ENCODE measurements at places on chromosomes 4 and X.

- DNase-seq: no peak
Observed at GRCh38 chrX:108268434-108269080, 169.7 kb downstream of the COL4A6 start.

GRCh38 chr4:46442963-46443362, 53.0 kb upstream of the GABRA2 start:
- DNase-seq: no peak

DNA sequence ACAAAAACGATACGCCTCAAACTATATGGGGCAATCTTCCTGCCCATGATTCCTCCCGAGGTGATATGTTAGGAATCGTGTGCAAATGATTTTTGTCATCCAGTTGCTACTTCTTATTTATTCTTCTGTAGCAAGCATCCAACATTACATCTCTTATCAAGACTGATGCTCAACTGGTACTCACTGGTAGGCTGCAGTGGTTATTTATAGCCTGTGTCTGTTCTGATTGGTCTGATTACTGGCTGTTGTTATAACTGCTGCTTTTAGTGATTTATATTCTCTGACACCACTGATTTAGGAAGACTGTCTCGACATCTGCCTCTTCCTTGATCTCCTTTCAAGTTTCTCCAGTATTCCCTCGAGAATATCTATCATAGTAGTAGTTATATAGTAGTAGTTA, 165.8 kb downstream of the LARP7 start:
- DNase-seq: no peak

DNA sequence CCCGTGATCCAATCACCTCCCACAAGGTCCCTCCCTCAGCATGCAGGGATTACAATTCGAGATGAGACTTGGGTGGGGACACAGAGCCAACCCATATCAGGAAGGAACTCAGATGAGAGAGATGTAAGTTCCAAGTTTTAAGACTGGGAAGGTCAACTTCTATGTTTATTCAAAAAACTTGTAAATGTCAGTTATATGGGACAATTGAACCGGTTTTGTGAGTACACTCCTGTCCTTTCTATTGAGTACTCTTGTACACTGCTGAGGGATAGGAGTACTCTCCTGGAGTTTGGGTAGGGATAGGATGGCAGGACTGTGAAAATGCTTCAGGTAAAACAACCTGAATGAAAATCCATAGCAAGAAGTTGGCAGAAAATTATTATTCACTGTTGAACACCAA, 239.1 kb downstream of the ZNF674 start:
- no peak for DNase-seq

- peak; percentile 96 for DNase-seq
Observed at GRCh38 chr4:15479089-15479912, 9.6 kb downstream of the CC2D2A start.

DNA sequence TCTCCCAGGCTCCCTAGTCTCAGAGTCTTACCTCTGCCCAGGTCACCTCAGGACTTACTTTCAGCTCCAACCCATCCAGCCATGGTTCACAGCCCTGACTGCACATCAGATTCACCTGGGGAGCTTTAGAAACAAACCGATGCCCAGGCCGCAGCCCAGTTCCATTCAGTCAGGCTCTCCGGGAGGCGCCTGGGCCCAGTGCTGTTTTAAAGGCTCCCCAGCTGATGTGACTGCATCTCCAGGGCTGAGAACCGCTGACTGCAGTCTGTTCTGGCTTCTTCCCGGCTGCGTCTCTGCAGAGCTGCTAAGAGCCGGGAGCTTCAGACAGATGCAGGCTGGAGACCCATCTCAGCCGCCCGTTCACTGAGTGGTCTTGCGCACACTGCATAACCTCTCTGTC, 44.4 kb upstream of the LGI2 start:
- no peak for DNase-seq

GRCh38 chrX:47162927-47163583, 18.0 kb downstream of the RBM10 start:
- no peak for DNase-seq

DNA sequence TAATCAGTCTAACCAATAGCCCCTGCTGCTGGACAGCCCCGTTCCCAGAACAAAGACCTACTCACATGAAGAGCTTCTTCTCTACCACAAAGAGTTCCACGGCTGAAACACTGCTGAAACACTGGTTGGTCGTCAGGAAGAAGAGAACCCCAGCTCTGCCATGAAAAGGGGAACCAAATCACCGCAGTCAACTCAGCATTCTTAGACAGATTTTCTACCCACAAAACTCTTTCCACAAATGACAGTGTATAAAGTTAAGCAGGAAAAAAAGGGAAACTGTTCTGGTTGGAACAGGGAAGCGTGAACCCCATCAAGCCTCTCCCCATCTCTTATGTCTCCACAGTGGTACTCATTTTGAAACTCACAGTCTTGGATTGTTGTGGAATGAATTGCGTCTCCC, 57.3 kb downstream of the ABCG2 start:
- DNase-seq: no peak

DNA sequence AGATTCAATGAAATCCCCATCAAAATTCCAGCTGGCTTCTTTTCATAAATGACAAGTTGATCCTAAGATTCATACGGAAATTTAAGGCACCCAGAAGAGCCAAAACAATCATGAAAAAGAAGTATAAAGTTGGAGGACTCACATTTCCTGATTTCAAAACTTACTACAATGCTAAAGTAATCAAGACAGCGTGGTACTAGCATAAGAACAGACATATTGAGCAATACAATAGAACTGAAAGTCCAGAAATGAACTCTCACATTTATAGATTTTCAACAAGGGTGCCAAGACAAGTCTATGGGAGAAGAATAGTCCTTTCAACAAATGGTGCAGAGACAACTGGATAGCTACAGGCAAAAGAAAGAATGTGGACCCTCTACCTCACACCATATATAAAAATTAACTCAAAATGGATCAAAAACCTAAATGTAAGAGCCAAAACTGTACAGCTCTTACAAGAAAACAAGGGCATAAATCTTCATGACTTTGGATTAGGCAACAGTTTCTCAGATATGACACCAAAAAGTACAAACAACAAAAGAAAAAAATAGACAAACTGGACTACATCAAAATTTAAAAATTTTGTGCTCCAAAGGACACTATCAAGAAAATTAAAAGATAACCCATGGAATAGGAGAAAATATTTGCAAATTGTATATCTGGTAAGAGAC, 28.5 kb downstream of the SASH3 start:
- no peak for DNase-seq

- DNase-seq: no peak
Observed at GRCh38 chr4:3770323-3771163, 4.4 kb downstream of the ADRA2C start.

DNA sequence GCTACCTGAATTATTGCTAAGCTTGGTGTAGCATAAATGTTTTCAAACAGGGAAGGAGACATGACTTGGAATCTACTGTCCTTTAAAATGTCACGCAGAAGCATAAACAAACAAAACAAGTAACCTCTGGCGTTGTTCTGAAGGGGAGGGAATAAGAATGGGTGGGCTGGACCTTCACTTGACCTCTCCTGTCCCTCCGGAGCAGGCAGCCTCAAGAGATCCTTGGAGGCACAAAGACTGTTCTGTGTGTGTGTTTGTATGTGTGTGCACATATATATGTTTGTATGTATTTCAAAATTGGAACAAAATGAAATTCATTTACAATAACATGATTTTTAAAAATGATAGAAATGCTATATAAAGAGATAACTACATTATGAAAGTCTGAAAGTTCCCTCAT, 91.3 kb upstream of the DCLK2 start:
- DNase-seq: no peak

DNA sequence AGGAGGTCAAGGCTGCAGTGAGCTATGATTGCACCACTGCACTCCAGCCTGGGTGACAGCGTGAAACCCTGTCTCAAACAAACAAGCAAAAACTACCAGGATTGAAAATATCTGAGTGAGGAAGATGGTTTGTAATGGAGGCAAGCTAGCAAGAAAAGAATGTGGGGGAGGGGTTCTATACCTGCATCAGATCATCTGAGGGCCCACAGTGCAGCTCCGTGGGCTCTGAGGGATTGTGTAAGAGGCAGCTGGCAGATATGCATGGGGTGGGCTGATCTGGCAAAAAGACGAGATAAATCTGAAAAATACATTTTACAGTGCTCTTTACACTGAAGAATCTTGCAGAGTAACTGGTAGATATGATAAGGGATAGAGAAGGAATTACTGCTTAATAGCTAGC, 28.9 kb upstream of the CHRNA9 start:
- DNase-seq: no peak

GRCh38 chr4:188778905-188779304, 639.7 kb downstream of the TRIML1 start:
- DNase-seq: no peak

GRCh38 chr4:122679317-122679716, 53.2 kb upstream of the BBS12 start:
- DNase-seq: no peak

GRCh38 chr4:177964061-177964460, 521.8 kb upstream of the AGA start:
- no peak for DNase-seq

DNA sequence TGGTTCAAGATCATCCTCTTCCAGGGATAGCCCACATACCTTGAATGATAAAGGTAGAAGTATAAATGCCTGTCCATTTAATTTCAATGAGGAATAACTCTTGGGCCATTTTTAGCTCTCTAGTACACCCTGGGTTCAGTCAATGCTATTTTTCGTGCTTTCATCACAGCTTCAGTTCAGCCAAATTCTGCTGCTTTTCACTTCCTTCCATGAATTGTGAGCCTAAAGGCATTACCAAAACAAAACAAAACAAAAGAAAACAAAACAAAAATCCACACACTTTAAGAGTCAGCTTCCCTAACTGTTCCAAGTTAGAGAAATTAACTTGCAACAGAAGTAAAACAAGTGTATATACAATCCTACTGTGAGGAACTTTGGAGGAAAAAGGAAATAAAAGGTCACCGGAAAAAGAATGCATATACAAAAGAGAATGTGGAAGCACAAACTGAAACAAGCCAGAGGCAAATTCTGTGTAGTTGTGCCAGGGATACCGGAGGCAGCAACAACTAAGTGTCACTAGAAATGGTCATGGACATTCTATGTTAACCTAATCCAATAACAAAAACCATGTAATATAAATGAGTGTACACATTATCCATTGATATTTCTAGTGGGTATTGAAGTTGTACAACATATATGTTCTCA, 423.1 kb downstream of the KCTD8 start:
- DNase-seq: no peak

DNA sequence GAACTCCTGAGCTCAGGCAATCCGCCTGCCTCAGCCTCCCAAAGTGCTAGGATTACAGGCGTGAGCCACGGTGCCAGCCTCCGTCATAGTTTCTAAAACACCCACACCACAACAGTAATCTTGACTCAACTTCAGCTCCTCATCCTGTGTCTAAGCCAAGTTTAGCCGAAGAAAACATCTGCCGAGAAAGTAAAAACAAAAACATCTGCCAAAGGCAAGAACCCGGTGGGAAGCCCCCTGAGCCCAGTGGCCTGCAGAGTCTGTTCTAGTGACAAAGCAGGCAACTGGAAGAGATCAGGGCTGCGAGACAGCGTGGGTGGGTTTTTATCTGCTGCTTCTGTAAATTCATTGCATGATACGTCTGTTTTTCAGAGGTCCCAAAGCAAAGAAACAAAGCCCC, 26.6 kb upstream of the CD99 start:
- no peak for DNase-seq

- no peak for DNase-seq
Observed at GRCh38 chr4:3290889-3291321, 1.9 kb upstream of the RGS12 start.

GRCh38 chrX:10773318-10773717, 152.9 kb upstream of the MID1 start:
- DNase-seq: no peak

- no peak for DNase-seq
Observed at GRCh38 chr4:184270808-184271413, 53.2 kb upstream of the ENPP6 start.

GRCh38 chr4:76634220-76634619, 199.2 kb downstream of the SHROOM3 start:
- no peak for DNase-seq

DNA sequence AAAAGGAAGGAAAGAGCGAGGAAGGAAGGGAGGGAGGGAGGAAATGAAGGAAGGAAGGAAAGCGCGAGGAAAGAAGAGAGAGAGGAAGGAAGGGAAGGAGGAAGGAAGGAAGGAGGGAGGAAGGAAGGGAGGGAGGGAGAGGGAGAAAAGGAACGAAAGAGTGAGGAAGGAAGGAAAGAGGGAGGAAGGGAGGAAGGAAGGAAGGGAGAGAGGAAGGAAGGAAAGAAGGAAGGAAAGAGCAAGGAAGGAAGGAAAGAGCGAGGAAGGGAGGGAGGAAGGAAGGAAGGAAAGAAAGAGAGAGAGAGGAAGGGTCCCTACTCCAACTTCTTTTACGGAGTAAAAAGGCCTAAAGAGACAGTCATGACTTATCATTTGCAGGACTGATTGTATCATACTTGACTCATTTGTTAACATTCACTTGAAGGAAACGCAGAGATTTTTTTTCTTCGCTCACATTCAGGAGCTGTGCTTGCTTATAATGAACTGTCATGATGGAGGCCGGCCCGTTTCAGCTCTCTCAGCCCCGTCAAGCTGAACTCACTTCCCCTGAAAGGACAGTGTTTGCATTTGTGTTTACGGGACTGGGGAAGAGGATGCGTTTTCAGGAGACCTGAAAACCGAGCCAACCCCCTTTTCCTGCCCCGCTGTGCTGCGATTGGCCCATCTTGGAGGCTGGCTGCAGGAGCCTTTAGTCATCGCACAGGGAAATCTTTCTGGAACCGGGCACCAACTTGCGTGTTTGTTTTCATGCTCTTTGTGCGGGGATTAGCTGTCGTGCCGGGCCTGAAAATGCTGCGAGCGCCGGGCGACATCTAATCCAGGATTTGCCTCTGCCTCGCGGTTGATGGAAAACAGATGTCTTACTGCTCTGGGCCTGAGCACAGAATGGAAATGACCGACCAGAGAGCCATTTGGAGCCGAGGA, 17.8 kb downstream of the TRIM2 start:
- peak; percentile 80 for DNase-seq
